NCI-H1417 (cell line): ENCODE measurements at places on chromosomes 1 and 21.

- peak; percentile 22 for DNase-seq
Measured at GRCh38 chr1:63818567-63819325, 44.9 kb downstream of the ROR1 start.

DNA sequence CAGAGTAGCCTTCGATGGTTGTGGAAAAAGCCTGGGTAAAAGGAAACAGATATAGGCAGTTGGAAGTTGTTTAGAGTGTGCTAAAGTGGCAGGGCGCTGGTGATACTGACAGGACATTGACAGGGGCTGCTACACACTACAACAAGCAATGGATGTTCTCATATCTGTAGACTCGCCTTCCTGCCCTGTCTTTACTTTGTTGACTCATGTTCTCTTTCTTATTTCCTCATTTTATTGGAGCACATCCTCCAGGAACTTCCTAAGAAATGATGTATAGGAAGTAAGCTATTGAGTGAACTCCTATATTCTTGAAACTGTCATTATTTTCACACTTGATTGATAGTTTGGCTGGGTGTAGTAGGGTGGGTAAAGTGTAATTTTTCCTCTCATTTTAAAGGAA, 51.0 kb downstream of the C4BPA start:
- no peak for DNase-seq

- no peak for DNase-seq
Measured at GRCh38 chr1:207328908-207329440, 7.5 kb downstream of the CD55 start.

- no peak for DNase-seq
Measured at GRCh38 chr1:22722901-22723550, 12.4 kb downstream of the EPHB2 start.
